Neuronal stem cell (in vitro differentiated cells): ENCODE measurements at places on chromosomes 6 and 20.

DNA sequence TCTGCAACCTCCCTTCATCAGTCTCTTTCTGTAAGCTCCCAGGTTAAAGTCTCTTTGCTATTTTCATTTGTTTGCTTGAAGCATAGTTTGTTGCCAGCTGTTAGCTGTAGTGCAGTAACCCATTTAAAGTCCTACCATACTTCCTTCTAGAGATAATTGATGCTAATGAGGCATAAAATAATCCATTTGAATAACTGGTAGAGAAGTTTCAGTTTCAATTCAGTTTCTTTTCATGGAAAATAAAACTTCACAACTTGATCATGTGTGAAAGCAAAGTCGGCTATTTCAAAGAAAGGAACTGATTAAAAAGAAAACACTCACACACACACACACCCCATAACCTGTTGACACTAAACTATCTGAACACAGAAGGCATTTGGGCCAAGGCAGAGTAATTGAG, 68.5 kb upstream of the TENT5A start:
- no peak for DNase-seq

DNA sequence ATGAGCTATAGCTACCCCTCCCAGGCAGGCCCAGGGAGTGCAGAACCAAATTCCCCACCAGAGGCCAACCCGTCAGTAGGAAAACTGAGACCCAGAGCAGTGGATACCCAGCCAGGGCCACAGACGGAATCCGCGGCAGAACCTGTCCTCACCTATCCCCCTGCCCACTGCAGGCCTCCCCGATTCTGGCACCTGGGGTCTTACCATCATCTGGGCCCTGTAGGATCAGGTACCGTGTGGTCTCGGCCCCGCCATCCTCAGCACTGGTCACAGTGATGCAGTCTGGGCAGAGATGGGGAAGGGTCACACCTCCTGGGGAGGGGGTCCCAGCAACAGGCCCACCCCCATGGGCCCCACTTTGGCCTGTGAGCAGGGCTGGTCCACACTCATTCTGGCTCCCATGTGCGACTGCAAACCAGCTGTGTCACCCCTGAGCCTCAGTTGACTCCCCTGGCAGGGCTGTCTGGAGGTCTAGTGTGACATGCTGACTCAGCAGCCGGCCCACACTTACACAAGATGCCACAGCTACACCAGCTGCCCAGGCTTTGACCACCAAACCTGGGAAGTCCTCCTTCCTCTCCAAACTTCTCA, 3.8 kb downstream of the ZNF335 start:
- DNase-seq: no peak

DNA sequence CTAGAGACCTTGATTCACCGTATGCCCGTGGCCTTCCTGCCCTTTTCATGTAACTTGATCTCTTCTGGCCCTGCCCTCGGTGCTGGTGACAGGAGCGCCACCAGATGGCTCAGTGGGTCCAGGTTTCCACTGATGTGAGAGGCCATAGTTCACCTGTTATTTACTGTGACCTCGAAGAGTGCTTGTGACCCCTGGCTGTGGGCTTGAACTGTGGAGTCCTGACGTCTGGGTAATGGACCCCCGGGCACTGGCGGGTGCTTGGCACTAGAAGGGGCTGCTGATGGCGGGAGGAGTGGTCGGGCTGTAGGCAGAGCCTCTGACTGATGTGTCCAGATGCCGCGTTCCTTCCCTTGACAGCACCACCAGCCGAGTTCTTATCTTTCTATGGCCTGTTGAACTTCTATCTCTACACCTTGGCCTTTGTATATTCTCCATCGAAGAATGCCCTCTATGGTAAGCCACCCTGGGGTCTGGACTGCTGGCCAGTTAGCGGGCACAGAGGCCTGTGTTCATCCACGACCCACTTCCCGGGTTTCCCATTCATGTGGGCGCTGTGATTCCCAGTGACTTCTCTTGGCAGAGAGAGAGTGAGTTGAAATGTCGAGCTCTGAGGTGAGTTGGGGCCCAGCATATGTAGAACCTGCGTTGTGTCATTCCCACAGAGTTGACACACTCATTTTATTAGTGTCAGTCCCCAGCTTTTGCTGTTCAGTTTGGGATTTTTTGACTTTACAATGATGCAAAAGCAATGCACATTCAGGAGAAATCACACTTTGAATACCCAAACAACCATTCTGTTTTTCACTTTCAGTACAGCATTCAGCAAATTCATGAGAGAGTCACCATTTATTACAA, 14.9 kb downstream of the DYNLT1 start:
- DNase-seq: no peak

GRCh38 chr6:114534813-114535212, 192.0 kb upstream of the HS3ST5 start:
- no peak for DNase-seq

GRCh38 chr6:100657678-100658330, 193.1 kb upstream of the SIM1 start:
- no peak for DNase-seq

DNA sequence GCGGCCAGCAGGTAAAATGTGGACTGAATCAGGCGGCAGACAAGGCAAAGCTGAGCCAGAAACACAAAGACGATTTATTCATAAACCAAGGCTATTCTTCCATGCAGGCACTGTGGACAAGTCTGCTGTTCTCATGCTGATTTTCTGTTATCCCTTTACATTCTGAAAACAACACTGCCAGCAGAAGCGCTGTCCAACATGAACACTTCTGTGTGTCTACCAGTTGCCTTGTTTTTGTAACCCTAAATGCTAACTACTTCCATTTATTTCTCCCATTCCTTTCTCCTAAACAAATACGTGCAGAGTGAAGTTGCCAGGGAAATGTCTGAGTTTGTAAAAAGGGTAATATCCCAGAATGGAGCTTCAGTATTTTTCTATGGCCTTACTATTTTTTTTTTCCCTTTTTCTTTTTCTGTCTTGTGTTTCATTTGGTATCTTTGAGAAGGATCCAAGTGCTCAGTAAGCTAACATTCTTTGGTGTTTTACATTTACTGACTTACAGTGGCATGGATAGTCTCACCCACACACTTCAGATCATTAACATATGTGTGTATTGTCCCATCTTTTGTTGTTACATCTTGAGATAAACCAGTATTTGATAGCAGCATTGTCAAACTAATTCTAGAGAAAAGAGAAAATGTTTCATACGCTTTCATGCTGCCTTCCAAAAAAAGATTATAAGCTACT, 1308.9 kb upstream of the MAP3K7 start:
- no peak for DNase-seq

DNA sequence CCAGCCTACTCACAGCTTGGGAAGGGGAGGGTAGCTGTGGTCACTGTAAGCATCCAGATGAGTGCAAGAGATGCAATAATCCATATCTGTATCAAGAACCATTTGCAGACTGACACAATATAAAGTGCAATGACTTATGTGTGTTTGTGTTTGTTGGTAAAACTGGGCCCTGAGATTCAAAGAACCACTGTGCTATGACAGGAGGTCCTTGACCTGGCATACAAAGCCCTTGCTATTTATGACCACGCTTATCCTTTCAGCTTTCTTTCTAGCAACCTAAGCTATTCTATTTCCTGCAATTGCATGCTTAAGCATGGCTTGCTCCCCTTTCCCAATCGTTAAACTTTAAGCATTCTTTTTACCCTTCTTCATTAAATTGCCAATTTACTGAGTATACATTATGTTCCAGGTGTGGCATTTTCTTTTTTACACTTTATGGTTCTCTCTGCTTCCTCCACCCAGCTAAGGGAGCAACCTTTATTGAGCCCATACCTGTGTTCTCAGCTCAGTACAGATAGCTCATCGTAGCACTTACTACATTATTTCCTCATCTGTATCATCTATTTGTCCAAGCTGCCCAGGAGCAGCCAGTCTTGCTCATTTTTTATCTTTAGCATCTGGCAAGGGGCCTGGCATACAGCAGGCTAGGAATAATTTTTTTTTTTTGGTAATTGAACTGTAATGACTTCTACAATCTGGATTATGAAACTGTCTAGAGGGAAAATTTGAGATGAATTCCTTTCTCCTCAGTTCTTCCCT, 3.5 kb downstream of the MCUR1 start:
- no peak for DNase-seq

- DNase-seq: no peak
These were observed 172.4 kb downstream of the ADGB start for GRCh38 chr6:146770965-146771735.

DNA sequence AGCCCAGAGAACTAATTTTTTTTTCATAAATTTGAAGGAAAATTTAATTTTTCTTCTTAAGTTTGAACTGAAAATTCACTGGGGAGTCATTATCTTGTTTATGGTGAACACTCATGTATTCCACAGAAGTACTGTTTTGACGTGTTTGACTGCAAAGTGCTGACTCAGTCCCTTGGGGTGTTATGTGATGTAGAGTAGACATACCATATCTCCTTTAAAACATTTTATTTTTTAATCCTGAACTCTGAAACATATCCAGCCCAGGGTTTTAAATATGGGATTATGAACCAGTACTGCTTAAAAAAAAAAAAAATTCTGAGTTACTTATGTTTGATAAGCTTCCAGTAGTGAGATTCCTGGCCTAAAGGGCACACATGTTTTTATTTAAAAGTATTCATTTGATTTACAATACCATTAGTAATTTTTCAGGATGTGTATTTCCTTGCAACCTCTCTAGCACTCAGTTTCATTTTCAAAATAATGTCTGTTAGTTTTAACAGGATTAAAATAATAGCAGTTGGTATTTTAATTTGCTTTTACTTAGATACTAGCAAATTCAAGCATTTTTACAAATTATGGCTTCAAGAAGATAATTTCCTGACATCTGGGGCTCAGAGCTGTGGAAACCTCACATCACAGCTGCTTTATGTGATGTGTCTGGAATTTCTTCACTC, 81.7 kb upstream of the PDE10A start:
- DNase-seq: no peak

- no peak for DNase-seq
These were observed 204.3 kb upstream of the CST7 start for GRCh38 chr20:24744747-24745146.

GRCh38 chr6:81636930-81637568, 115.4 kb downstream of the TENT5A start:
- DNase-seq: no peak

- no peak for DNase-seq
These were observed 113.7 kb upstream of the BCLAF1 start for GRCh38 chr6:136403110-136403980.

DNA sequence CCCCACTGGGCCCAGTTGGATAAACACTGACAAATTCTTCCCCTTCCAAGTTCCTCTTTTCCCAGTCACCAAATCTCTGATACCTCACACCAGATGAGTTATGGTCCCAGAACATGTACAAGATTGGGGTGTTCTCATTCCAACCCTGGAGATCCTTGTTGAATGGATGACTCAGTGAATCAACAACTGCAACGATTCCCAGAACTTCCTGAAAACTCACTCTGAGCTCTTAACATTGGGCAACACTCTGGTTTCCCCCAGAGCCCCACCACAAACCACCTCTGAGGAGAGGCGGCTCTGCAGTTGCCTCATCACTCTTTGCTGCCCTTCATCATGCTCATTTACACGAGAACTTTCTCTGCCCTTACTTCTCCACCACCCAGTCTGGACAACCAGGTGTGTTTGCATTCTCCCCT, 115.2 kb downstream of the MRPL14 start:
- DNase-seq: no peak

- no peak for DNase-seq
These were observed 31.2 kb upstream of the CCND3 start for GRCh38 chr6:41972826-41973225.

GRCh38 chr6:40440053-40440452, 147.1 kb downstream of the LRFN2 start:
- no peak for DNase-seq

- no peak for DNase-seq
These were observed 623 bp upstream of the MRPS26 start for GRCh38 chr20:3045042-3045815.

- DNase-seq: no peak
These were observed 32.9 kb downstream of the SLC17A4 start for GRCh38 chr6:25787428-25787827.

GRCh38 chr20:32749914-32750637, 6.8 kb upstream of the COMMD7 start:
- DNase-seq: no peak

- no peak for DNase-seq
These were observed 98.4 kb downstream of the FOXC1 start for GRCh38 chr6:1708122-1708521.

DNA sequence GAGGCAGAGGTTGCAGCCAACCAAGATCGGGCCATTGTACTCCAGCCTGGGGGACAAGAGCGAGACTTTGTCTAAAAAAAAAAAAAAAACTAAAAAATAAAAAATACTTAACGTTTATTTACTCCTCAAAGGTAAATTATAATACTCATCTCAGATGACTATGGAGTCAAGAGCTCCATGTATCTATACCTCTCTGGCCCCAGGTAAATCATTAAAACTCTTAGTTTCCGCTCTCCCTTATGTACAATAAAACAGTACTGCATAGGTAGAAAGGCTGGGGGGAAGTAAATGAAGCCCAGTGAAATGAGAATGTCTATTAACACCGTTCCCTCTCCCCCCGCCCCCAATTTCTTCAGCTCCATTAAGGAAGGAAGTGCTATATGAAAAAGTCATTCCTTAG, 1.2 kb downstream of the SRSF12 start:
- no peak for DNase-seq

- no peak for DNase-seq
These were observed 76.8 kb upstream of the PIM1 start for GRCh38 chr6:37092923-37093727.

GRCh38 chr6:169397684-169398083, 144.0 kb upstream of the THBS2 start:
- DNase-seq: no peak

DNA sequence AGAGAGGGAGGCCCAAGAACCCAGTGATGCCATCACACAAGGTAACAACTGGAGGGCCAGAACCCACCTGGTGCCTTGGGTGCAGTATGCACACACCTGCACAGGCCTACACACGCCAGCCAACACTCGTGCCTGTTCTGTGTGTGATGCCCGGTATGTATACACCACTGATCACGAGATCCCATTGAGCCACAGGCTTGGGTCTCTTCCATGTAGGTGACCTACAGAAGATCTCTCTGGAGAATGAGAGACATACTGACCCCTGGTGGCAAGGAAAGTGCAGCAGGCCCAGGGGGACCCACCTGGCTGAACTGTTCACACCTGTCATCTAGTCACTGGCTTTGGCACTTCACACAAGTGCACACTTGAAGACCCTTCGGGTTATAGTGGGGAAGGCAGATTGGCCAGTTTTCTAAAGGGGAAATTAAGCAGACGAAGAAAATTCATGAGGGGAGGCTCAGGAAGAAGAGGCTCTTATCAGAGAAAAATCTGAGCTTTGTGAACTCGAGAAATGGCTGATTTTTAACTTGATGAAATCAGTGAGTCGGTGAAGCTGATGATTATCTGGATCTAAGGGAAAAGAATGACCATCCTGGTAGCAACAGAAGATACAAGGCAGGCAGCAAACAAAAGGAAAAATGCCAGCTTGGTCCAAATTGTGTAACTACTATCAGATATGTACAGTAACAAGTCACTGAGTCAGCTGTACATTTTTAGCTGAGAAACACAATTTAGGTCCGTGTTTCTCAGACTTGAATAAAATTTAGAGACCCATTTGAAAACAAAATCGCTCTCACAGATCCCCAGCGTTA, 69.1 kb upstream of the PBOV1 start:
- DNase-seq: no peak

GRCh38 chr6:31621991-31622390, 1.5 kb downstream of the PRRC2A start:
- no peak for DNase-seq

- no peak for DNase-seq
These were observed 30.8 kb downstream of the DIDO1 start for GRCh38 chr20:62895539-62895938.

- no peak for DNase-seq
These were observed 43.4 kb downstream of the FAM135A start for GRCh38 chr6:70456735-70457134.

GRCh38 chr6:32604434-32604877, 14.8 kb upstream of the HLA-DRB1 start:
- DNase-seq: no peak
